NCI-H1417 treated with DMSO at 0.1 percent for 48 hours (cell line): ENCODE measurements at places on chromosomes 6 and 20.

DNA sequence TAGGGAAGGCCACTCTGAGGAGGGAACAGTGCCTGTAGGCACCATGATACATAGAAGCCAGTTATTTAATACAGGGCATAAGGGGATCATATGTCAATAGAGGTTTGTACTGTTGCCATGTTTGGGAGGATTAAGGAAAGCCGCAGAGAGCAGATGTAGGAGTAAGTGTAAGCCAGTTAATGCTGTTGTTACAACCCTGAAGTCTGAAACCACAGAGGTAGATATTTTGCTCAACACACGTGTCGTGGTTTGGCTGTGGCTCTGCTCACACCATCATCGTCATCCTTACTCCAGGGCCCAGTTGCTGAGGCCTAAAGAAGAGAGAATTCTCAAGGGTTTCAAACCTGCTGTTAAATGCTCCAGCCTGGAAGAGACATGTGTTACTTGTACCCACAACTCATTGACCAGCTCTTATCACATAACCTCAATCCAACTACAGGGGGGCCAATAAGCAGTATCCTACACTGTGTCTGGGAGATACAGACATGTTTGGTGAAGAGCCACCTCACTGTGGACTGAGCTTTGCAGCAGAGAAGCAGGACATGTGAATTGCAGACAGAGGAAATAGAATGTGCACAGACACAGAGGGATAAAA, 31.0 kb upstream of the PSMF1 start:
- no peak for DNase-seq

GRCh38 chr20:62624325-62624690, 18.0 kb upstream of the SLCO4A1 start:
- DNase-seq = no peak

GRCh38 chr6:56292505-56293181, 45.3 kb upstream of the COL21A1 start:
- no peak for DNase-seq

DNA sequence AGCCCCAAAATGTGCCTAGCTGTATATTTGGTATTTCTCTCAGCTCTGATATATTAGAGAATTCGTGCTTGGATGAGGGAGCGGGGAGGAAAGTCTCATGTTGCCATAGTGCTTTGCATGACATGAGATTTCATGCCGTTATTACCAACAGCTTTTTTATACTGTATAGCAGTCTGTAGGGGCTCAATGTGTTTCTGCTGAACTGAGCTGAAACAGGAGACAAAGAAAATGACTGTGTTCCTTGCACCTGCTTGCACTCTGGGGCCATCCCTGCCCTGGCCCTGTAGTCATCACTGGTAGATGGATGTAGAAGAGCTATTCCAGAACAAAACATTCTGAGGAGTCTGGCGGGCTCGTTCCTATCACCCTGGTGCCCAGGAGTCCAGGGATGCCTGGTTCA, 128.0 kb upstream of the SASH1 start:
- DNase-seq = no peak

DNA sequence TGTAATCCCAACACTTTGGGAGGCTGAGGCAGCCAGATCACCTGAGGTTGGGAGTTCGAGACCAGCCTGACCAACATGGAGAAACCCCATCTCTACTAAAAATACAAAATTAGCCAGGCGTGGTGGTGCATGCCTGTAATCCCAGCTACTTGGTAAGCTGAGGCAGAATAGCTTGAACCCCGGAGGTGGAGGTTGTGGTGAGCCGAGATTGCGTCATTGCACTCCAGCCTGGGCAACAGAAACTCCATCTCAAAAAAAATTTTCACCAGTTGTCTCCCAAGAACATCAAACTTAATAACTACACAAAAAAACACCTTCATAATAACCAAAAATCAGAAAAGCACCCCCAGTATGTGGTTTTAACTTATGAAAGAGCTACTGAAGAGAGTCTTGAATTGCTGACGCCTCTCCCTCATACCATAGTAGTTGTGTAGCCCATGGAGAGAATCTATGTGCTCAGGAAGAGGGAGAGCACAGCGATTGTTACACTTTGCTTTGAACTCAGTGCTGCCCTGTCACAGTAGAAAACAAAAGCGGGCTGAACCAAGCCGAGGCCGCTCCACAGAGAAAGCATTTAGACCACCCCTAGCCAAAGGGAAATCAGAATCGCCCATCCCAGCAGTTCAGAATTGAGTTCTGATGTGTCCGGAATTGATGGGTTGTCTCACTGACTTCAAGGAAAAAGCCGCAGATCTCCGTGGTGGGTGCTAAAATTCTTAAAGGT, 42.0 kb upstream of the GMPR start:
- no peak for DNase-seq

DNA sequence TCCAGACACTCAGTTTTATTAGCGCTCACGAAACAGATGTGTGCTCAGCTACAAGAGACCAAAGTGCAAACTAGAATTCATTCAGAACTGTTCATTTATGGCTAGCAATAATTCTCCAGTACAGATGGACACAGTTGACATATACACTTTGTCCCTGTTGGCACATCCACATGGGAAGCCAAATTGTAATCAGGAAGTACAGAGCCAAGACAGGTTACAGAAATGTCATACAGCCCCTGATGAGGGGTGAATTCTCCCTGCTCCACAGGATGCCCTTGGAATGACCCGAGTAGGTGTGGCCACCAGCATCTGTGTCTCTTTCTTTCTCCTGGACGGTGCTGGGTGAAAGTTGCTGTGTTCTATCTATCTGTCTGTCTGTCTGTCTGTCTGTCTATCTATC, 7.6 kb downstream of the DHX35 start:
- no peak for DNase-seq

GRCh38 chr6:34969662-34970265, 80.7 kb downstream of the ANKS1A start:
- no peak for DNase-seq

DNA sequence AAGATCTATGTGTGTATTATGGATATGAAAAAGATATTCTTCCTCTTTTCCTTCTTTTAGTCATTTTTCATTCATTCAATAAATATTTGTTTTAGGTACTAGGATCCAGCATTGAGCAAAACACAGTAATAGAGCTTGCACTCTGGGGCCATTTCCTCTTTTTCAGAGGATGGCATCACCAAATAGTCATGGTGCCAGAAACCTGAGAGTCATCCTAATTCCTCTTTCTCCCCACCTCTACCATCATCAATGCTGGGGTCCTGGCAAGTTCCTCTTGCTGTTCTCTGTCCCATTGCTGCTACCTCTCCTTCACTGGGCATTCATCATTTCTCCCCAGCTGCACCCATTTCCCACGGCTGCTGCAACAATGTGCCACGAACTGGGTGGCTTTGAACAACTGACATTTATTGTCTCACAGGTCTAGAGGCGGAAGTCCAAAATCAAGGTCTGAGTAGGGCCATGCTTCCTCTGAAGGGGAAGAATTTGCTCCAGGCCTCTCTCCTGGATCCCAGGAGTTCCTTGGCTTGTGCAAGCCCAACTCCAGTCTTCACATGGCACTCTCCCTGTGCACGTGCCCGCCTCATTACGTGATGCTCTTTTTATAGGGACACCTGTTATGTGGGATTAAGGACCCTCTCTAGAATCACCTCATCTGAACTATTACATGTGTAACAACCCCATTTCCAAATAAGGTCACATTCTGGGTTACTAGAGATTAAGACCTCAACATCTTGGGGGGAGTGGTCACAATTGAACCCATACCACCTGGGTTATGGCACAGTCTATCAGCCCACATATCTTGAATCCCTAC, 9.5 kb upstream of the IGF2R start:
- no peak for DNase-seq

- DNase-seq = no peak
These were observed 1095.2 kb downstream of the GRIK2 start for GRCh38 chr6:102488729-102489128.

DNA sequence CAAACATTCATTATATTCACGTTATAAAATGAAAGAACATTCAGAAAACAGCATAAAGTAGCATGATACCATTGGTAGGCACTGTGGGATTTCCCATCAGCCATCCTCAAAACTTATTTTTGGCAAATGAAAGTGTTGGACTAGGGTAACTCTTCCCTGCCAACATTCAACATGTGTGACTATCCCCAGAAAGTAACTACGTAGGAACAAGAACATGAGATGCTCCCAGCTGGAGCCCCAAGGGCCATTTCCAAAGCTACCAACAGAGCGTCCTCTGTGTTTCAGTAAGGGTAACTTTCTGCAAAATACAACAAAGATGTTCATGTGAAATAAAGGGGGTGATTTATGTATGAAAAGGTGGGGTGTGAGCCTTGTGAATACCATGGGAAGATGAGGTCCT, 28.4 kb upstream of the PTPN1 start:
- DNase-seq = no peak

DNA sequence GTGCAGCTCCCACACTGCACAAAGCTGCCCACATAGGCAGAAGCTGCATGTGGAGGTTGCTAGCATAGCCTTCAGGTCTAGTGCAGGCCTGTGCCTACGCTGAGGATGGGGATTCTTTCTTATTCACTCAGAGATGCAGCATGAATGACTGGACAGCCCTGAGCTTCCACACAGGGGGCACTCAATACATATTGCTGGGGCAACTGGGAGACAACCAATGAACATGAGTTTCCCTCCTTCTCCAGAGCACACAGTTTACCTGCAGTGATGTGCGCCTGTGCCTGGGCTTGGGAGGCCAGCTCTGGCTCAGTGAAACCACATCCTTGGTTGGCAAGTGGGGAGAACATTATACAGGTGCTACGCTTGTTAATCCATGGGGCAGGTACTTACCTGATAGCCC, 389.9 kb downstream of the RNGTT start:
- no peak for DNase-seq

GRCh38 chr6:35341557-35341956, 801 bp upstream of the PPARD start:
- no peak for DNase-seq

DNA sequence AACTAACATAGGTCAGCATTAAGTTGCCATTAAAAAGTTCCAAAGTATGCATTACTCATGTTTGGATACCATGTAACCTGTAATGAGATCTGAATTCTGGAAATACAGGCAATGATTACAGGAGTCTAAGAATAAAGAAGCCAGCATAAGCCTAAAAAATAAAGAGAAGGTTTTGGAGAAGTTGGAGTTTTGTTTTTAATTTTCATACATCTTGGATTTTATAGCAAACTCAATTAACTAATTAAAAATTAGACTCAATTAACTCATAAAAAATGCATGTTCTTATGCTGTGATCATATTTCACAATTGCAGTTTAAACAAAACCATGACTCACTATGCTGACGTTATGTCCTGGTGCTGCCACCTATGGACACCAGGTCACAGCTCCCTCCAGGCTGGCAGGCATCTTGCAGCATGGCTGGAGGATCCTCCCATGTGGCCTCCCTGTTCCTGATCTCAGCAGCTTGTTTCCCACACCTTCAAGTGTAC, 648.8 kb upstream of the AGPAT4 start:
- DNase-seq = peak; percentile 29

GRCh38 chr6:122621638-122622037, 11.4 kb downstream of the PKIB start:
- DNase-seq = no peak

DNA sequence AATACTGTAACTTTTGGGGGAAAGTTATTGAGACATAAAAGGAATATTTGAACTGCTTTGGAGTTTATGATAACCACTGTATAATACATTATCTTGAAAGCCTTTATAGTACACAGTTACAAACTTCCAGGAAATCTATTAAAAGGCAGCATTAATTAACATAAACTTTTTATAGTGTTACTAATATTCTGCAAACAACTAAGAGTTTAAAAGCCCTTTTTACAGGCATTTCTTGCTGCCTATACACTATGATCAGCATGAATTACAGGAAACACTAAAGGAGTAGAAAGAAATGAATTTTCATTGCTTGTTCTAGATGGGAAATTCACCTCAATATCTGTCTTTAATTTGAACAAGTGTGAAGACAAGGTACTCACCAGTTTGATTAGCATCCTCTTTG, 252.3 kb upstream of the ZFP64 start:
- no peak for DNase-seq

DNA sequence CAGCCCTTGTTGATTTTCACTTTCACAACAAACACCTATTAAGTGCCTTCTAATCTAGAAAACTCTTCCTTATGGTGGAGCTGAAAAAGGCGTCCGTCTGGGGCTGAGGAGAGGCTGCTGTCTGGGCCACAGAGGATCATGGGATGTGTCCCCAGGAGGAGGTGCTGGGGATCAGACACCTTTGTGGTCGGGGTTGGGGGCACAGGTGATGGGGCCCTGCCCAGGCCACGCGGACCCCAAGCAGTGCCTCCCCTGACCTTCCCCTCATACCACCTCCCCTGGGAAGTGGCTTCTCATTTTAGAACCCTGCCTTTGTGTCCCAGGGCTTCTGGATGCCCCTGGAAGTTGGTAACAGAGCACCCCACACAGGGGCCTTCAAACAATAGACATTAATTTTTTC, 41.1 kb downstream of the SUN5 start:
- no peak for DNase-seq

GRCh38 chr6:26028746-26029569, 58.3 kb upstream of the HFE start:
- DNase-seq = no peak

DNA sequence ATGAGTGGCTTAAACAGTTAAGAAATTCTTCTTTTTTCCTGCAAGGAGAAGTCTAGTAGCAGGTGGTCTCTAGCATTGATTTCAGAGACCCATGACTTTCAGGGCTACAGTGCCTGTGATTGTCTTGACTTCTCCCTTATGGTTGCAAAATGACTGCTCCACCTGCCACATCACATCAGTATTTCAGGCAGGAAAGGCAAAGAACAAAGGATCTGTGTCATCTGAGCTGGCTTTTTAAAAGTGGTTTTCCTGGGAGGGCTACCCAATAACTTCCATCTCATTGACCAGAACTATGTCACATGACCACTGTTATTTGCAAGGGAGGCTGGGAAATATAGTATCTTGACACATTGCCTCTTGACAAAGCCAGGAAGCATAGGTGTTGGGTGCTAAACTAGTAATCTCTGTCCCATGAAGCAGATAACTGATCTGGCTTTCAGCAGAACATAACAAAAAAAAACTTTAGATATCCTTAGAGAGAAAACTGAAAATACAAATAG, 226.2 kb downstream of the DHX35 start:
- DNase-seq = no peak

- DNase-seq = no peak
These were observed 618.0 kb downstream of the TFAP2A start for GRCh38 chr6:9796827-9797226.

DNA sequence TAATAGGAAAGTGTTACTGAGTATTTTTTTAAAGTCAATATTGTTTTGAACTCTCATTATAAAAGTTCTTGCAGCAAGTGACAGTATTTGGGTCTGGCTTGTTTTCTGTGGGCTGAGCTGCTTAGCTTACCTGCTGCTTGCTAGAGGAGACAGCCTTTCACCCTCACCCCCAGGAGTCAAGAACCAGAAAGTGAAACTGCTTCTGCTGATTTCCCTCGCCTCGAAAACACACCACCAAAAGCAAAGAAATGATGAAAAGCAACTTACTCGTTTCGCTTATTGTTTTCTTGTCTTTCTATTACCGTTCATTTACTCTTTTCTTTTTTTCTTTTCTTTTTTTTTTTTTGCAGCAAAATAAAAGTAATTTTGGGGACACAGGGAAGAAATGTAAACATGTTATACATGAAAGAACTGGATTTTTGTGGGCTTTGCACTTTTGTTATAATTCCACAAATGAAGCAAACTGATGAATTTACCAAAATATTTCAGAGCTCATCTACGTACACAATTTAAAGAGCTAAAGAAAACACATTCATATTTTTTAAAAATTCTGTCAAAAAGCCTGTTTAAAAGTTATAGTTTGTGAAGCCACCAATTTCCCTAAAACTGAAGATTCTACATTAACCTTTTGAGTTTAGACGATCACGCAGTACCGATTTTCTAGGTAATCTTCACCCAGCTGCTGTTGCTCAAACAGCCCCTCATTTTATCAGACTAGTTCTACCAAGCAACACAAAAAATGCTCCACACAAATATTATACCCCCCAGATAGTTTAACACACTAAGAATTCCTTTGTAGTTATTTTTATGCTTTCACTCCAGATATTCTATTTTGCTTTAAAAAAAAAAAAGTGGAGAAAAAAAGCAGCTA, 1.7 kb downstream of the SCML4 start:
- DNase-seq = no peak
